ENCODE measurements at places on chromosomes 12 and 14.

DNA sequence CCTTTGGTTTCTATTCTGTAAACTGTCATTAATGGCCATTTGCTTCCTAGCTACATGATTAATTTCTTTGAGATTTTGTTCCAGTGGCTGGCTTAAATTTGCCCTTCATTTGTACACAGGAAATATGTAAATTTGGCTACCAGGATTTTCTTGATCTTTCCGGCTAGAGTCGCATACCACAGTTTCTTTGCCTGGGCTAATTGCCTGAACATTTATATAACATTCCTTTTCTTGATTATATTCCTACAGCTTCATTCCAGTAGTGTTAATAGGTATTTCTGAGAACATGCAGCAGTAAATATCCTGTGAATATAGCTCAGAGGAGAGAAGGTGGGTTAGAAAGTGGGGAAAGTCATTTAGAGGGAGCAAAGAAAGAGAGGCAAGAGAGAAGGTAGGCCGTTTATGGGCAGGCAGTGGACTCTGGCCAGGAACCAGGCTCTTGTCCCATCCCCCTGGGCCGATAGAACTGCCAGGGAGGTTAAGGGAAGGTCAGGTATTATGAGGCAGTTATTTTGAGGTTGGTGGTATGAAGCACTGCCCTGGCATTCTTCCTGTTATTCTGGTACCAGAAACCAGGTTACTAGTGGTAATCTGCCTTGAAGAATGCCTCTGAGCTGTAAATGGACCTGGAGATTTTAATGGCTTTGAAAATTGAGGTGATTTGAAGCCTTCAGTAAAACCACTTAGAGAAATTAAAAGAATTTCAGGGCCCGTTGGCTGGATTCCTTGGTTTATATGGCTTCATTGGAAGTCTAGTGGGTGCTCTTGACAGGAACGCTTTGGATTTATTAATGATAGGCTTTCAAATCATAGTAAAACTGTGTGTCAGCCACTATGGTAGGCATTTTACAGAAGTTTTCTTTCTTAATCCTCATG lies 4.4 kb downstream of the RNF10 start:
- DNase-seq, result no peak

DNA sequence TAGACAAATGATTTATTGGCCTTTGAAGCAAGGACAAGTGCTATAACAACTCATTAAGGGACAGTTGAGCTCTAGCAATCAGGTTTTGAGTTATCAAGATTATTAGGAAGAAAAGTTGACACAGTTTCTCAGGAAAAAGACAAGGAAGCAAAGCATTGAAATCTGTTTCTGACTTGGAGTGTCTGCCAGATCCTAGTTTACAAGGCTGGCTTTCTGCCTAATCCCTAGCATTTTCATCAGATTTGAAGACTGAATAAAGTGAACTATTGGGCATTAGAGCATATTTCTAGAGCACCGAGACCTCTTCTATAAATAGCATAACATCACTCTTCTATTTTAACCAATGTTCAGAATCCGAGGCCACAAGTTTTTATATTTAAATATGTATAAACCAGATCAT lies 7.0 kb downstream of the SYT1 start:
- no peak for DNase-seq

DNA sequence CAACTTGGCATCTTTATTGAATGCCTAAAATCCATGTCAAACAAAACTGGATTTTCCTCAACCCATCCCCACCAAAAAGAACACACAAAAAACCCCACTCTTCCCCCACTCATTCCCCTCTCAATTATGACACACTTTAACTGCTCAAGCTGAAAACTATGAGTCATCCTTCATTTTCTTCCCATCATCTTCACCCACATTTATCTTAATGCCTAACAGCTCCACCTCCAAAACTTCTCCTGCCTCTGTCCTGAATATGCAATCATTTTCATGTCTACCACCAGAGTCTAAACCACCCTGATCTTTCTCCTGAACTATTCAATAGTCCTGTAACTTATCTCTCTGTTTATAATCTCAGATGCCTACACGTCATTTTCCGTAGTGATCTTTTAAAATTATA lies 239.7 kb downstream of the BCAT1 start:
- DNase-seq, result no peak

- no peak for DNase-seq
Measured at GRCh38 chr12:752695-753610, 574 bp downstream of the WNK1 start.

DNA sequence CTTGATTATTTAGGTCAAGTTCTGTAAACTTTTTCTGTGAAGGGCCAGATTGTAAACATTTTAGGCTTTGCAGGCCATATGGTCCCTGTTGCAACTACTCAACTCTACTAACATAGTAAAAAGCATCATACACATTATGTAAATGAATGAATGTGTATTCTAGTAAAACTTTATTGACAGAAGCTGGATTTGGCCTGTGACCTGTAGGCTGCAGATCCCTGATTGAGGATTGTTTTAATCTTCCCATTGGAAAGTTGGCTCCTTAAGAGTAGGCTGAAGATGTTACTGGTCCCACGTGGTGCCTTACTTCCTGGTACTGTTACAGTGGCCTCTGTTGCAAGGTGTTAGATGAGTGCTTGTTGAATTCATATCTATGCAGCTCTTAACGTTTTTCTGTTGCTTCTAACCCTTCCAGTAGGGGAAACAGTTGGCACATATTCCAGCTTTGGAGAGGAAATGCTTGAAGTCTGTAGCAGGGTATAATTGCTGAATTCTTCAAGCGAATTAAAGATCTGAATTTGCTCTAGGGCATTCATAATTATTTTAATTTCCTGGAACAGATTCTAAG lies 133.6 kb upstream of the DNM1L start:
- no peak for DNase-seq

DNA sequence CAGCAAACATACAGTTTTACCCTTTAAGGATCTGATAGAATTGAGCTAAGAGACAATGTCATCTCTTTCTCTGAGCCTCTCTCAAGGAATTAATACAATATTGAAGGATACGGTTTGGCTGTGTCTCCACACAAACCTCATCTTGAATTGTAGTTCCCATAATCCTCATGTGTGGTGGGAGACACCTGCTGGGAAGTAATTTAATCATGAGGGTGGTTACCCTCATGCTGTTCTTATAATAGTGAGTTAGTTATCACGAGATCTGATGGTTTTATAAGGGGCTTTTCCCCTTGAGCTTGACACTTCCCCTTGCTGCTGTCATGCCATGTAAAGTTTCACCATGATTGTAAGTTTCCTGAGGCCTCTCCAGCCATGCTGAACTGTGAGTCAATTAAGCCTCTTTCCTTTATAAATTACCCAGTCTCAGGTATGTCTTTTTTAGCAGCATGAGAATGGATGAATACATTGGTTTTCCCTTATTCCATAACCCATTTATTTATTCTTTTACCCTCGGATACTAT lies 47.6 kb downstream of the TMEM30B start:
- no peak for DNase-seq

DNA sequence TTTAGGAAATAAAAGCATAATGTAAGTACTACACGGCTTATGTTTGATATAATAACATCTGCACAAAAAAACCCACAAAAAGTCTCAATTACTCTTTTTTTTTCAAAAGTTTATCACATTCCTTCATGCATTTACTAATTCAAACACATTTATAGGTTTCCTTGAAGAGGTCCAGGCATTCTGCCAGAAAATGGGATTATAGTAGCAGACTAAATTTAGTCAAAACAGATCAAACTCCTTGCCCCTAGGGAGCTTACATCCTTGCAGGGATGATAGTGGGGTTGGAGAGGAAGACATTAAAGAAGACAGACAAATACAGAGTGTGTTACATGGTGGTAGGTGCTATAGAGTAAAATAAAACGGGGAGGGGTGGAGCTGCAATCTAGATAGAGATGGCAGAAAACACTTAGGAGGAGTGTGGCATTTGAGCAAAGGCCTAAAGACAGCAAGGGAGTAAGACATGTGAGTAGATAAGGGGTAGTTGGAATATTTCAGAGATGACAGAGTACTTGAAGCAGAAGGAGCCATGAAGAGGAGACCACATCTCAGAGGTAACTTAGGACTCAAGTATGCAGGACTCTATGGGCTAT lies 266.9 kb downstream of the PPFIA2 start:
- DNase-seq, result no peak

Measured in stimulated activated CD4-positive, alpha-beta T cell treated with anti-CD3 and anti-CD28 coated beads, Interleukin-1b, Interleukin-23, amount 100 ng/mL, for 1 hour (primary cell).